ENCODE measurements at places on chromosomes 1 and 21.
A peak's percentile ranks its signal among the peaks of the same experiment; 100 is the strongest.

GRCh38 chr1:199794105-199794863 lies 233.2 kb upstream of the NR5A2 start:
- no peak for DNase-seq

GRCh38 chr1:208216062-208216461 lies 28.1 kb downstream of the PLXNA2 start:
- peak; percentile 33 for DNase-seq

DNA sequence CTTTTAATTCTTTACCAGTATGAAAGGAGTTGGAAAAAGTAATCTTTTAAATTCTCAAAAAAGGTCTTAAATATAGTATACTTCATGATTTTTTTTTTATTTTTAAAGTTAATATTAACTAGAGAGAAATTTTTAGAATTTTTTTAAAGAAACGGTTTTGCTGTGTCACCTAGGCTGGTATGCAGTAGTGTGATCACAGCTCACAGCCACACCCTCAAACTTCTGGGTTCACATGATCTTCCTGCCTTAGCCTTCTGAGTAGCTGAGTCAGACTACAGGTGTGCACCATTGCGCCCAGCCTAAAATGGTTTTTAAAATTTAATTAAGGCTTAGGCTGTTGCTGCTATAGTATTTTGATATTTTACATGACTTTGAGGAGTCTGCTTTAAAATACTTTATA lies 52.4 kb downstream of the TLCD4 start:
- peak; percentile 74 for DNase-seq

GRCh38 chr1:174535207-174535606 lies 87.4 kb downstream of the GPR52 start:
- DNase-seq: no peak

DNA sequence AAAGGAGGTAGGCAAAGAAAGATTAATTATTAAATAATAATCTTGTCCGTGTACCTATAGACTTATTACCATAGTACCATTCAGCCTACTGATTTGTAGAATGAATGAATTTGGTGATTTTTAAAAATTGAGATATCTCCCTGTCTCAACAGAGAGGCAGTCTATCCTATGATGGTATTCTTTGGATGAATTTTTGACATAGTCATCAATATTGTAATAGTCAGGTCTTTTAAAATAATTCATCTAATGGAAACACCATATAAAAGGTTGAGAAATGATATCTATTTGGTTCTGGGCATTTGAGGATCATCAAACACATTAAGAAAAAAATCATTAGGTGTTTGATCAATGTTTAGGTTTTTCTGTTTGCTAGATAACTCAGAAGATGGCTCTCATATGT lies 35.6 kb upstream of the MAB21L3 start:
- no peak for DNase-seq

All from RCC 7860 (cell line).